Stimulated activated CD4-positive, alpha-beta T cell treated with anti-CD3 and anti-CD28 coated beads, Interleukin-2, amount 100 ng/mL, for 4 hours (primary cell): ENCODE measurements at places on chromosomes 3 and 15.

GRCh38 chr15:54322341-54322740 lies 344.1 kb downstream of the UNC13C start:
- no peak for DNase-seq

DNA sequence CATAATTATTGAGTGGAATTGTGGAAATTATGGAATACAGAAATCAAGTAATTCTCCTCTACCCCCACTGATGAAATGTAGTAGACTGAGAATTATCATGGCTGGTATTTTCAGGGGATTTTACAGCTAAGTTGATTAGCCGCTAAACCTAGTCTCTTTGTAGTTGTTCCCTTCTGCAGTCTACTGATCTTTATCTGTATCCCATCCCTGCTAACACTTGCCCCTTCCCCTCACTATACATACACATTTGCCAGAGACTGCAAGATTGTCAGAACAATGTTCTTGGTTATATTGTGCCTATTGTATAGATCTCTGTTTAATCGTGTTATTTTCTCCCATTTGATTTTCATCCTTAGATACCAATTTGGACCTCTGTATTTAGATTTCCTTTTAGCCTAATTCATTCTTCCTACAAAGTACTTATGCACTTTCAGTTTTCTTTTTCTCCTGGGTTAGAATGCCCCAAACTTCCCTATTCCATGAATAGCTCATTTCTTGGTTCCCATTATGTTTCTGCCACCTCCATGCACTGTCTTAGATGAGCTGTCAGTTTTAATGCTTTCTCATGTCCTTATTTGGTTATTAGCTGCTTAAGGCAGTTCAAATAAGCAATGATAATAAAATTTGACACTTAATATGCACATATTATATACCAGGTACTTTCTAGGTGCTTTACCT lies 86.9 kb downstream of the CDIN1 start:
- DNase-seq = no peak

GRCh38 chr3:46668116-46668515 lies 25.4 kb downstream of the ALS2CL start:
- DNase-seq = no peak

DNA sequence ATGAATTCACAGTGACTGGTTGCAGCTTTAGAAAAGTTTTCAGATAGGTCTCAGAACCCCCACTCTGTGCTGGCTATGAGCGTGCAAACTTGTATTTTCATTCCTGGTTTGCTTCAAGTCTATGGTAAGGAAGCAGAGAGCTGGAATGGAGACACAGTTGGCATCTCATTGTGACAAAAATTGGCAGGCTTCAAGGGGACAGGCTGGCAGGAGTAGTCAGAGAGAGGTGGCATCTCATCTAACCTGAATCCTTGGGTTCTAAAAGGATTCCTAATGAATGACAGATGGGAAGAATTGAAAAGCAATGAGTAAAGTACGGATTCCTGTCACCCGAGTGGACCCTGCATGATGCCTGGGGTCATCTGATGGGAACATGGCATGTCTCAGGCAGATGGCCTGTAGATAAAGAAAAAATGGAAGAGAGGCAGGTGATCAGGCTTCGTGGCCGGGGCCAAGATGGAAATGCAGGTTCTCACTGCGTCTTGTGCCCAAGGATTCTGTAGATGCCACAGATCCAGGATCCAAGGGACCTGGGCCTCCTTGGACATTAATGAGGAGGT lies 89.4 kb upstream of the ABHD17C start:
- DNase-seq = no peak

DNA sequence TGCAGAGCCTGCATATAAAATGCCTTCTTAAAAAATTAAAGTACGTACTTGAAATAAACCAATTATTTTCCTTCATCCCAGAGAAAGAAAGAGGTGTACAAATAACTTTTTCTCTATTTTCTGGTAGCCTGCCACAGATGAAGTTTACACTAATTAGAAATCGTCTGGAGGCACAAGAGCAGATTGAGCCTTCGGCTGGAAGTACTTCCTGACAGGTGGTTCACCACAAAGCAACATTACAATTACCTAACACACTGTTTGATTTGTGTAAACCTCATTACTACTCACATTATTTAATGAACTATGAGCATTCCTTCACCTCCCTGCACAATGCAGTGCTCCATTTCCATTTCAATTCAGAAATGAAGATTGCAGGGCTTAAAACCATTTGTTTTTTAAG lies 856.1 kb downstream of the SI start:
- DNase-seq = no peak

DNA sequence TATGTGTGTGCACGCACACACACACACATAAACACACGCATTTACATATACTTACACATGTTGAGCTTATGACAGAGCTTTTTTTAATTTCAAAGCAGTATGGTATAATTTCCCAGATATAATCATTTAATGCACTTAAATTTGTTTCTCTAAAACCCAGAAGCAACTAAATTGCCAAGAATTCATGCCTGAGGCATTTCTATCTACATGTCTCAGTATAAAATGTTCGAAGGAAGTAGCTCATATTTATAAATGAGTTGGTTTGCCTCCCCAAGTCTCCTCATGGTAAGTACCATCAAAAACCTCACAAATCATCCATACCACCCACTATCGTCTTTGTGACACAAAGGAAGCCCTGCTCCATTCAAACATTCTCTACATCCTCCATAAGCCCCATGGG lies 130.6 kb downstream of the RPL22L1 start:
- no peak for DNase-seq

- DNase-seq = no peak
Measured at GRCh38 chr3:147589016-147589415, 179.9 kb downstream of the ZIC1 start.

DNA sequence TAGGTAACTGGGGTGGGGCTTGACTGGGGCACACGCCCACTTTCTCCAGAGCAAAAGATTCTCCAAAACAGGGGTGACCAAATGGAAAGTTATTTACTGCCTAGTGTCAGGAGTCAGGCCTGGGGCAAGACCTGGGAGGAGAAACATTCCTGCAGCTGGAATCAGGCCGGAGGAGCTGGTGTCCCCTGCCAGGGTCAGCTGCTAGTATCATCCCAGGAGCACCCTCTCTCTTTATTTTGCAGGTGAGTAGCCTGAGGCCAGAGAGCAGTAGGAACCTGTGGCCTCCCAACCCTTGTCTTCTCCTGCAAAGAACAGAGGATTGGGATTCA lies 32.9 kb downstream of the DNAJB8 start:
- DNase-seq = no peak

DNA sequence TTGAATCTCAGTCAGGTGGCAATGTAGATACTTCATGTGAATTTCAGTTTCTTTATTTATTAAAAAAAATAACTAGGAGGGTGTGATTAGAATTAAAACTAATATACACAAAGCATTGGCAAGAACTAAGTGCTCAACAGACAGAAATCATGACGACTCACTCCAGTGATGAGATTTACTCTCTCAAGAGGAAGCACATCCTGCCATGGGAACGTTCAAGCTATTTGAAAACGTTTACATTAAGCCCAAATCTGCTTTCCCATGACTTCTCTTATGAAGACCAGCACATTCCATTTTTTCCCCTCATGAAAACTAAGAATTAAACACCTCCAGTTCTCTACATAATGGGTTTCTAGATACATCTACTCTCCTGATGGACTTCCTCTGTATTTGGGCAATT lies 8.5 kb downstream of the WDR53 start:
- DNase-seq = no peak

DNA sequence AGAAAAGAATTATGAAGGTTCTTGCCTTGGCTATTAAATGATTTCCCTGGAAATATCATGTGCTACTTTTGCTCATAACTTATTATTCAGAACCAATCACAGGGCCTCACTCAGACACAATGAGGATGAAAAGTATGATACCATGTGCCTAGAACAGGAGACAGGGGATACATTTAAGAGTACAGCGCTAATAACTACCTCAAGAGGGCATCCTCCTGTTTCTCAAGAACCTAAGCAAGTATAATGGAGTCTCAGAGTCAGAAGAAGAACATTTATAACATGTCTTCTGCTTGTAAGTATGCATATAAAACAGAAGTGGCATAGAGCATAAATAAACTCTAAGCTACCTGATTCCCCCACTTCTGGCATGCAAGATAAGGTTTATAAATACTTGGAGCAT lies 125.4 kb upstream of the MME start:
- no peak for DNase-seq
